ENCODE measurements at places on chromosomes 5 and 9.
A peak's percentile ranks its signal among the peaks of the same experiment; 100 is the strongest.

DNA sequence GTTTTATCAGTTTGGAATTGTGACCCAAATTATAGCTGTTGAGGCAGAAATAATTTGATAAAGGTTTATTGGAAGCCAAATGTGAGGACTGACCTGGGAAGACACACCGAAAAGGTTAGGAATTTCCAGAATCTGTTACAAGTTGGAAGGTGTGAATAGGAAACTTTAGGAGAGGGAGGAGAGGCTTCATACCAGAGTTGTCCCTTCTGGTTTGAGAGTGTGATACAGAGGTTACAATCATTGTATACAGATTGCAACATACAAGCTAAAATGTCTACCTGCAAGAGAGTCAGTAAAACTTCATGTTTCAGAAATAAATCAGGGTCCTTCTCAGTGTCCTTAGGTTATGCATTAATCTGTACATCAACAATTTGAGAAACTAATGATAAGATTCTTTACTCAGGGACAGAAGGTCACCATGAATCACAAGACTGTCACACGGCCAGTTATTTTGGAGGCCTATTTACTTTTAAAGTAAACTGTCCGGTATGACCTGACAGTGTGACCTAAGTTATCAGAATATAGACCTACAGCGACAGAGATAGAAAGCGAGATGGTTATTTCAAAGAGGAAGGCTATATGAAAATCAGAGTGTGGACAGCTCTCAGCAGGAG is 204.9 kb upstream of the CTNND2 start:
- no peak for DNase-seq

GRCh38 chr5:34928267-34928666 is 1.1 kb upstream of the DNAJC21 start:
- peak; percentile 13 for DNase-seq

DNA sequence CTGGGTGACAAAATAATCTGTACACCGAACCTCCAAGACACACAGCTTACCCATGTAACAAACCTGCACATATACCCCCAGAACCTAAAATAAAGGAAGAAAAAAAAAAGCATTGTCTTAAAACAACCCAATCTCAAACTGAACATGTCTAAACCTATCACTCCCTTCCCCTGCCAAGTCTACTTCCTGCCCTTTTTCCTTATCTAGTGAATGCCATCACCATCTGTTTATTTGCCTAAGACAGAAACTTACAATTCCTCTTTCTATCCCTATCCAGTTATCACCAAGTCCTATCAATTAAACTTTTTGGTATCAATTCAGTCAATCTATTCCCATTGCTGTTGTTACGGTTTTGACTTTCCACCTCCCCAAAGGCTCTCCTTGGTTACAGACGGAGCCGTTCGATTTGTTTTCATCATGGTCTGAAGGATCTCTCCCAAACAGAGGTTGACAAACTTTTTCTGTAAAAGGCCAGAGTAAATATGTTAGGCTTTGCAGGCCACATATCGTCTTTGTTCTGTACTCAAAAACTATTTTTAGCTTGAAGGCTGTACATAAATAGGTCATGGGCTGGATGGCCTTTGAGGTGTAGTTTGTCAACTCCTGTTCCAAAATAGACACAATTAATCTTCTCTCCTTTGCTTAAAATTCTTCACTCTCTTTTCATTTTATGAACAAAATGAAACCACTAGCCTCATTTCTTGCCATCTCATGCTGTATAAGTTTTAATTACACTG is 12.1 kb downstream of the NOL8 start:
- DNase-seq, result no peak

DNA sequence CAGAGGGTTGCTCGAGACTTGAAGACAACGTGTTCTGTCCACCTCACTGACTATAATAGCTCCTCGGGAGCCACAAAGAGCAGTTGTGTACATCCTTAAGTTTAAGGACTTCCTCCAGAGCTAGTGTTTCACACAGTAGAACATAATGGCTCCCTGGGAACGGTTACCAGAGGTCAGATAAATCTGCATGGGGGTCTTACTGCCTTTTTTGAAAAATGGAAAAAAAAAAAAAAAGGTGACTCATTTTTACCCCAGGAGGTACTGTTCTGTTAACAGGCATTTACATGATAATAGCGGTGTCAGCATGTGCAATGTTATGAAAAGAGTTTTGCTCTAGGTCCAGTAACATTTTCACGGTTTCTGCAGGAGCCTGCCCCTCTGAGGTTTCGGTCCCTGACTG is 498.9 kb upstream of the WWC1 start:
- no peak for DNase-seq

- no peak for DNase-seq
Observed at GRCh38 chr9:95193067-95193466, 124.4 kb downstream of the FANCC start.
